ENCODE measurements at places on chromosomes 12 and 14.

DNA sequence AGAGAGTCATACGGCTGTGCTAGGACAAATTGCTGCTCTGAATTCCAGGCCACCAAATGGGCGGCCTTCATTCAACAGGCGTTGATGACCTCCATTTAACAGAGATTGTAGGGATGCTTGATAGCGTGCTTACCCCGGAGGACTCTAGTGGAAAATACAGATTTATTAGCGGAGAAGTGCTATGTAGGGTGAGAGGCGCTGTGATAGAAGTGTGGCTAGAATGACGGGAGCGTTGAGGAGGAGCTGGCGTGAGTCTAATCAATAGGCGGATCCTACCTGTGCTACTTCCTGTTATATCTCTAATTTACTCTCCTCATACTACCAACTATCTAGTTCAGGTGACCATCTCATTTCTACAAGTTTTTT is 668 bp downstream of the MRPS35 start:
- DNase-seq = no peak

DNA sequence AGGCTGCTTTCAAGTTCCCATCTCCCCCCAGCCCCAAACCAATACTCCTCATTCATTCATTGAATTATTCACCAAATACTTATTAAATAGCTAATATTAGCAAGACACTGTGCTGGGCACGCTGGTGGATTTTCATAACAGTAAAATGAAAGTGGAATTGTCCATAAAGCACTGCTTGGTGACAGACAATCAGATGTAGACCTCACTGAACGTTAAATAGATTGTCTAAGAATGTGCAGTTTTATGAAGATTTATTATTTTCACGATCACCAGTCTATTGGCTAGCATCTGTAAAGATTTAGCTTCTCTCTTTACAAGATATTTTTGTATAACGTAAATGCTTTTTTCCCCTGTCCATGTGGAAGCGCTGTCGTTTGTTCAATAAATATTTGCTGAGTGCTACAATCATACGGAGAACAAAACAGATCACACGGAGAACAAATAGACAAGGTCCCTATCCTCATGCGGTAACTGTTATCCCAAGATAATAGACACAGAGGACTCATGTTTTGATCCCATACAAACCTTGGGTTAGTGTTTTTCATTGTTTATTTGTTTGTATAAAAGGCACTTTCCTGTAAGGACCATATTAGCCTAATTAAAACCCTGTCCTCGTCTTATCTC is 397.6 kb downstream of the BCAT1 start:
- no peak for DNase-seq

GRCh38 chr14:87014856-87015255 is 978.1 kb downstream of the GALC start:
- DNase-seq = no peak

DNA sequence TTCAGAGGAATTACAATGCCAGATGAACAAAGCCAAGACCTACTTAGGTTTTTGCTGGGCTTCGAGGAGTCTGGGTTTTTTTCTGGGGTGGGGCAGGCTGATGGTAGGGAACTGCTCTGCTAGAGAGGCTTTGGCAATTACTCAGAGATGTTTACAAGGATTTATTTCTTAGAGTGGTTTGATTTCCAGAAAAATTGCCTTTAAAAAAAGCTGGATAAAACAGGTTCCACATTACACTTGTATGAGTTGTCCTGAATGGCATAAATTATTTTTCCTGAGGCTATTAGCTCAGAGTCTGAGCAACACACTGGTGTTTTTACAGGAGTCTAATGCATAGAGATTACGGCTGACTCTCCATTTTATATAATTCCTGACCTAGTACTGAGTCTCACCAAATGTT is 118.5 kb upstream of the FRMD6 start:
- DNase-seq = no peak

DNA sequence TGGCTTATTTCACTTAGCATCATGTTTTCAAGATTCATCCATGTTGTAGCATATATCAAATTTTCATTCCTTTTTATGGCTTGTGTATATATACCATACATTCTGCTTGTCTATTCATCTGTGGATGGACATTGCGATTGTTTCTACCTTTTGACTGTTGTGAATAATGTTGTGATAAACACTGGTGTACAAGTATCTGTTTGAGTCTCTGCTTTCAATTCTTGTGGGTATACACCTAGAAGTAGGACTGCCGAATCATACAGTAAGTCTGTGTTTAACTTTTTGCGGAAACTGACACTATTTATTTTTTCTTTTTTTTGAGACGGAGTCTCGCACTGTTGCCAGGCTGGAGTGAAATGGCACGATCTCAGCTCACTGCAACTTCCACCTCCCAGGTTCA is 19.6 kb upstream of the RPS6KA5 start:
- DNase-seq = no peak

DNA sequence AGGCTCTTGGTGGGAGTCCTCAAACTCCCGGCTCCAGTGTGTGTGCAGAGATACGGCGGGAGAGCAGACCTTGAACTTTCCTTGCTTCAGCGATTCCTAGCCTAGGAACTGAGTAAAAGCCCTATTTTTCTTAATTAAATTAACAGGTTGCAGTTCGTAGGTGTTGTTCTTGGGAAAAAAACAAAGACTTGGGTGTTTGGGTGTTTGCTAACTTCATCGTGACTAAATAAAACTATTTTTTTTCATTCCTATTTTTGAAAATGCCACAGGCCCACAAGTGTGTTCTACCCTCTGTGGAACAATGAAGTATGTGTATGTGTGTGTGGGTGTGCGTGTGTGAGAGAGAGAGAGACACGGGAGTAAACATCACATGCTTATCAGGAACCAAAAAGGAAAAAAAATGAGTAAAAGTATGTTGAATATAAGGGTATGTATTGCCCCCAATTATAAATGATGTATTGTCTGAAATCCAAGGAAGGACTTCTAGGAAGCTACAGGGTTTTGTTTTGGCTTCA is 651 bp downstream of the TMEM117 start:
- no peak for DNase-seq

DNA sequence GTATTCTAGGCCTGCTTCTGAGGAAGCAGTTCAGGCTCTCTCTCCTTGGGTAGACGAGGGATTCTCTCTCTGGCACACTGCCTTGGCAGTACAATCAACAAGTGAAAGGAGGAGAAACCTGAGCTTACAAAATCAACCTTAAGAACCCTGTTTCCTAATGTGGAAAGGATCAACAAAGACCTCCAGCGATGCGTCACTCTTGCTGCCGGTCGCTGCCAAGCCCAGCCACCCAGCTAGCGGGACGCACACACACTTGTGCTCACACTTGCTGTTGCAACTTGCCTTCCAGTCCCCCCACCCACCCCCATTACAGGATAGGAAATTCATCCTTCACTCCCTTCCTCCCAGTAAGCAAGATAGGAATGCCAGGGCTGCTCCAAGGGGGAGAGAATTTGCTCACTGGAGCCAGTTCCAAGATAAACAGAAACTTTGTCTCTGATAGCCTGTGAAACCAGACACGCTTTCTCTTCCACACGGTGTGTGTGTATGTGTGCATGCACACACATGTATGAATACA is 144.3 kb downstream of the BCL11B start:
- no peak for DNase-seq
